Karpas-422 (cell line): ENCODE measurements at places on chromosomes 7 and 10. TPM values are rescaled to one million over a fixed set of nuclear protein-coding genes. Genes with fewer than 3 reads are reported as not detected.

GPR22 gene
- not detected in 2 replicates for total RNA-seq

SEC61G gene
- 76.8 and 179 TPM in 2 replicates for total RNA-seq

HSPA12A gene
- 0.07 TPM in 2 replicates for total RNA-seq

CPN1 gene
- not detected in 2 replicates for total RNA-seq

MPP7 gene
- total RNA-seq, result 0.47 and 0.56 TPM in 2 replicates

IFIT1B gene
- total RNA-seq, result 0.78 TPM in 1 of 2 replicates, not detected in the other

DNA sequence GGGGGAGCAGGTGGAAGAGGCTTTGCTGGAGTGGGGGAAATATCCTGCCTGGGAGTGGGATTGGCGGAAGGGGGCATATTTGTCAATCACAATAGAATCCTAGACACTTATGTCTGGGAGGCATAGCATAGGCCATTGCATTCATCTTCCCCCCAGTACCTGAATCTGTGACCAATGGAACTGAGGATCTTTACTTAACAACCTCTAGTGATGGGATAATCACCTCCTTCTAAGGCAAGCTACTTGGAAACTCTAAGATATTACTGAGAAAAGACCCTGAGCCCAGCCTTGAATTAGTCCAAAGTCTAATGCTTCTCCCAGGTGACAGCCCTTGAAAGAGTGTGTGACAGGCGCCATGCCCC is 90.7 kb downstream of the NPSR1 start:
- no peak for DNase-seq

GRCh38 chr7:151367284-151367683 is 25.7 kb downstream of the NUB1 start:
- DNase-seq, result no peak

DNA sequence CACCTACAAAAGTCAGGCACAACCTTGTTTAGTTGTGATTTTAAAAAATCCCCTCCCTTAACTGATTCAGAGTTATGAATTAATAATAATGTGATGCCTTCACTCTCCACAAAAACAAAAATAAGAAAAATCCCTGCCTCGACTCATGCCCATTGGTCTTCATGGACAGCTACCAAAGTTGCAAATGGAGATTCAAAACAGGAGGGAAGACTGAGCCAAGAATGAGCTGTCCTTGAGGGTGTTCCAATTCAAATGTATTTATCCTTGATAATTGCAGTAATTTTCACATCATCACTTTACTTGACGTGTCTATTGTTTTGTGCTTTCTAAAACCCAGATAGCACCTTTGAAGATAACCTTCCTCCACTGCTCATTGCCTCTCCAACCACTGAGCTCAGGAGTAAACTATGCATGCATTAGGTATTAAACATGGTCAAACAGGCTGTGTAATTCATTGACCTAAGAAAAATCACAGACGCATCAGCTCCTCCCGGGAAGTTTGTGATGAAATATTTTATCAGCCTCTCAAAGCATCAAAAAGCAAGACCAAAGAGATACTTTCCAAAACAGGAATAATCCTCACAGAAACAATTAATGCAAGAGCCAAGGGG is 712.7 kb upstream of the IGFBP3 start:
- DNase-seq, result no peak

- DNase-seq, result no peak
Observed at GRCh38 chr10:12954866-12955265, 46.6 kb downstream of the CCDC3 start.
